Heart right ventricle (tissue), 16 donors: ENCODE measurements at places on chromosomes 13 and 19. TPM values are rescaled to one million over a fixed set of nuclear protein-coding genes. Genes with fewer than 3 reads are reported as not detected.

DNA sequence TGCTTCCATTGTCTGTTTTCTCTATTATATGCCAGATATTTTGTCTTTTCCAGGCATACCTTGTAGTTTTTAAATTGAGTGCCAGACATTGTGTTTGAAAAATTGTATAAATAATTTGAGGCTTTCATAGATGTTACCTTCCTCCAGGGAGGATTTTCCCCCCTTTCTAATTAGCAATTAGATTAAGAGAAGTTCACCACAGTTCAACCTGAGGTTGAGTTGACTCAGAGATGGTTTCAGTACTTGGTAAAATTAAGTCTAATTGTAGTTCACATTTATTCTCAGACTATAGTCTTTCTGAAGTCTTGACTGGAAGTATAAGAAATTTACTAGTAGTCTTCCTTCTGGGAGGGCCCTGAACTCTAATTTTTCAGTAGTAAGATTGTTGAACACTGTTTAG is 104.1 kb upstream of the SCEL start:
- no peaks in the 10 kb centered on the region for H3K27me3 ChIP-seq
- H3K36me3 ChIP-seq = no peaks in the 10 kb centered on the region
- no peak for DNase-seq
- H3K4me1 ChIP-seq = no peaks in the 10 kb centered on the region
- no peak overlapping the region for H3K4me3 ChIP-seq
- H3K27ac ChIP-seq = no peak overlapping the region

DNA sequence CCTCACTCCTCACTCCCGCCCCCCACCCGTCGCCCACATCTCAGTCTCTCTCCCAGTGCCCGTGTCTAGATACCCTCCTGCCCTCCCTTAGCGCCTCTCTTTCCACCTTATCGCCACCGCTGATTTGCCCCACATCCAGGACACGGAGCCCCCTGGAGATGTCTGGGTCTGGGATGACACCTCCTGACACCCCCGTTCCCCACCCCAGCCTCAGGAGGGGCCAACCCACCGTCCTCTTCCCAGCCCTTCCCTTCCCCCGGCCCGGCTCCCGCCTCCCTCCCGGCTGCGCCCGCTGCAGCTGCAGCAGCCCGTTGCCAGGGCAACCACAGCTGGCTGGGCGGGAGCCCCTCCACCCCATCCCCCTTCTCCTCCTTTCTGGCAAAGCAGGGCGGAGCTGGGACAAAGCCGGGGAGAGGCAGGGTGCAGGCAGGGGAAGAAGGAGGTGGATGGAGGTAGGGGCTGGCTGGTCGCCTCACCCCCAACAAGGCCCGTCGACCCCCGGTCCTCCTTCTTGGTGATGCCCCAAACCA is 13.5 kb downstream of the DPF1 start:
- H3K4me3 ChIP-seq = no peak overlapping the region
- peaks cover 22% of the 10 kb centered on the region for H3K36me3 ChIP-seq
- DNase-seq = peak; percentile 62
- H3K27me3 ChIP-seq = peaks cover 29% of the 10 kb centered on the region
- H3K27ac ChIP-seq = peak overlapping the region; percentile 85
- peaks cover 22% of the 10 kb centered on the region for H3K4me1 ChIP-seq

The PGLYRP1 gene
- 0.81 TPM for total RNA-seq

DNA sequence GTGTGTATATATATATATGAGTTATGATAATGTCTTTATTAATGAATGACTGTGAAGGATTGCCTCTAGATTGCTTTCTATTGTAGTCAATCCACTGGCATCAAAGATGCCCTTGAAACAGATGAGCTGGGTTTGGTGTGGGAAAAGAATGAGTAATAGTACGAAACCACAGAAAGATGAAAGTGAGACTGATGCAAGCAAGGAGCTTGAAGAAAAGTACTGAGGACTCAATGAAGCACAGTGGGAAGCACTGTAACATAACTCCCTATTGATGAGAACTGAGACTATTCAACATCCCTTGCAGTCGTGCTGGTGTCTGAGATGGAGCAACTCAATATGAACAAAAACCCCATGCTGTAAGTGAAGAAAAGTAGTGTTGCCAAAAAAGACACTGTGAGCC is 1794.2 kb downstream of the SLITRK5 start:
- DNase-seq = no peak
- H3K36me3 ChIP-seq = no peaks in the 10 kb centered on the region
- H3K27me3 ChIP-seq = no peaks in the 10 kb centered on the region
- no peak overlapping the region for H3K4me3 ChIP-seq

GRCh38 chr13:110070046-110070445 is 236.9 kb downstream of the COL4A1 start:
- no peaks in the 10 kb centered on the region for H3K4me1 ChIP-seq
- no peak overlapping the region for H3K4me3 ChIP-seq
- no peak for DNase-seq

DNA sequence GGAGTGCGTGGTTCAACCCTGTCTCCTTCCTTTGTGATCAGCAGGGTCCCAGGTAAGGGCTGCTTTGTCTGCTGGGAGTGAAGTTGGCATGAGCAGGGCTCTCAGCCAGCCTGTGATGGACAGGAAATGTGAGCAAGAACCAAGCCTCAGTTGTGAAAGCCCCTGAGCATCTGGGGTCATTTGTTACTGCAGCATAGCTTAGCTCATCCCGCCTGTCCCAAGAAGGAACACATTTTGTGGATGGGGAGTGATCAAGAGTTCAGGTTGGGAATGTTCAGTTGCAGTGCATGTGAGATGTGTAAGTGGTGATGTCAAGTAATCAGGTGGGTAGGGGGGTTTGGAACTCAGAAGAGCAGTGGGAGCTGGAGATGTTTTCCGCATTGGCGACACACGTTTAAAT is 152.4 kb downstream of the DPF1 start:
- H3K27me3 ChIP-seq = no peaks in the 10 kb centered on the region
- H3K4me3 ChIP-seq = no peak overlapping the region
- DNase-seq = no peak
- H3K4me1 ChIP-seq = no peaks in the 10 kb centered on the region
- no peak overlapping the region for H3K27ac ChIP-seq

- no peaks in the 10 kb centered on the region for H3K27me3 ChIP-seq
- no peaks in the 10 kb centered on the region for H3K36me3 ChIP-seq
- peaks cover 16% of the 10 kb centered on the region for H3K4me1 ChIP-seq
- H3K4me3 ChIP-seq = no peak overlapping the region
- H3K27ac ChIP-seq = no peak overlapping the region
Measured at GRCh38 chr13:110047496-110047895, 259.5 kb downstream of the COL4A1 start.

DNA sequence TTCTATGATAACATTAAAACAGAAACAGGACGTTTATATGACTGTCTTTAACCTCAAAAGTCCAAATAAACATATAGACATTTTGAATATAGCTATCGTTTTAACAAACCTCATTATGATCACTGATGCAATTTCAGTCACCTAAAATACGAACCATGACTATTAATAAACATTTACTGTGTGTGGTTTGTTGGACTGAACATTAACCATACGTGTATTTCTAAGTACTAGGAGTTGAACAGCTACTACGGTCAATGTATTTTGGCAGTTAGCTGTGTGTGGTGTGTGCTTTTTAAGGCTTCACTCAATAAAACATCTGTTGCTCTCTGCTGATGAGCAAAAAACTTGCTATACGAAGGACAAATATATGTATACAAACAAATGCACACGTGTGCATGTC is 281.4 kb downstream of the ABCC4 start:
- no peak overlapping the region for H3K4me3 ChIP-seq
- H3K36me3 ChIP-seq = no peaks in the 10 kb centered on the region
- DNase-seq = no peak

The KASH5 gene
- not detected for total RNA-seq

- no peak for DNase-seq
- peak overlapping the region; percentile 84 for H3K27ac ChIP-seq
- no peaks in the 10 kb centered on the region for H3K27me3 ChIP-seq
- H3K4me3 ChIP-seq = no peak overlapping the region
Measured at GRCh38 chr19:38642176-38642575, 5.3 kb upstream of the ACTN4 start.

DNA sequence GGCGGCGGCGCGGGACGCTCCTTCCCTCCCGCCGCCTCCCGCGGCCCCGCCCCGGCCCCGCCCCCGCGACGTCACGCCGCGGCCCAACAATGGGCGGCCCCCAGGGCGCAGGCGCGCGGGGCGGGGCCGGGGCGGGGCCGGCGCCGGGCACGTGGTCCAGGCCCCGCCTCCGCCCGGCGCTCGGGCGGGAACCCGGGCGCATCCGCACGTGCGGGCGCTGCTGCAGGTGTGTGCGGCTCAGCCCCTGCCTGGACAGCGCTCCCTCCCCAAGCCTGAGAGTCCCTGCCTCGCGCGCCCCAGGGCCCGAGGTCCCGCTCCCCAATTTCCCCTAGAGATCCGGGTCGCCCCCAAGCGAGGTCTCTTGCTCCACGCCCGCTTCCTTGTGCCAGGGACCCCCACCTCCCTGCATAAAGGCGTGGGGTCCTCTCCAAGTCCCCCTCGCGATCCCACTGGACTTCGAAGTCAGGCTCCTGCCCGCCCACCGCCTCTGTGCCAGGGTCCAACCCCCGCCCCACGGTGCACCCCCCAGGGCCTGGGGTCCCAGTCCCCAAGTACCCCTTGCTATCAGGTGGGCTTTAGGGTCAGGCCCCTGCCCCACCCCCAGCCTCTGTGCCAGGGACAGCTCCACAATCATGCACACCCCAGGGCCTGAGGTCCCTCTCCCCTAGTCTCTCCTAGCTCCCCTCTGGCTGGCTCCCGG is at the start of gene MEX3D:
MEX3D (minus strand) TSS at position 6 of the 700 bp plus-strand sequence. CDS start 267 bp downstream, outside the sequence.
- peaks cover 3% of the 10 kb centered on the region for H3K4me1 ChIP-seq
- H3K36me3 ChIP-seq = no peaks in the 10 kb centered on the region
- peak; percentile 86 for DNase-seq
- H3K27ac ChIP-seq = peak within 1 kb of the TSS; percentile 66
- H3K27me3 ChIP-seq = no peaks in the 10 kb centered on the region

- H3K36me3 ChIP-seq = no peaks in the 10 kb centered on the region
- no peak overlapping the region for H3K4me3 ChIP-seq
- H3K27ac ChIP-seq = no peak overlapping the region
- no peaks in the 10 kb centered on the region for H3K27me3 ChIP-seq
Measured at GRCh38 chr13:111232191-111232590, 88.3 kb upstream of the TEX29 start.

DNA sequence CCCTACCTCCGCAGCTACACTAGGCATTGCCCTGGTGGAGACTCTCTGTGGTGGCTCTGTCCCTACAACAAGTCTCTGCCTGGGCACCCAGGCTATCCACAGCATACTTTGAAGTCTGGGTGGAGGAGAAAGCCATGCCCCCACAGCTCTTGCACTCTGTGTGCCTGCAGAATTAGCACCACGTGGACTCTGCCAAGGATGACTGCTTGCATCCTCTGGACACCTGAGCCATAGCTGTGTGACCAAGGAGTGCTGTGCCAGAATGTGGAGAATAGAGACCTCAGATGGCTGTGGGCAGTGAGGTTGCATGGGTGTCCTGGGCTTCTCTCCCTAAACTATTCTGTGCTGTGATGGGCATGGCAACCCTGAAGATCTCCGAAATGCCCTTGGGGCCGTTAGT is 21.2 kb upstream of the MCF2L start:
- no peak for DNase-seq
- H3K36me3 ChIP-seq = no peaks in the 10 kb centered on the region
- H3K4me3 ChIP-seq = no peak overlapping the region
- no peak overlapping the region for H3K27ac ChIP-seq
- no peaks in the 10 kb centered on the region for H3K4me1 ChIP-seq

The UBXN6 gene
- 104 TPM for total RNA-seq

The ELSPBP1 gene
- total RNA-seq = not detected

- H3K27ac ChIP-seq = no peak overlapping the region
- DNase-seq = no peak
- H3K4me1 ChIP-seq = no peaks in the 10 kb centered on the region
- no peak overlapping the region for H3K4me3 ChIP-seq
- no peaks in the 10 kb centered on the region for H3K36me3 ChIP-seq
Measured at GRCh38 chr13:84136582-84136981, 254.3 kb upstream of the SLITRK1 start.

GRCh38 chr19:6048793-6049405 is 61.4 kb downstream of the RFX2 start:
- no peak overlapping the region for H3K4me3 ChIP-seq
- H3K27me3 ChIP-seq = no peaks in the 10 kb centered on the region
- no peaks in the 10 kb centered on the region for H3K36me3 ChIP-seq
- peak; percentile 78 for DNase-seq
- peaks cover 13% of the 10 kb centered on the region for H3K4me1 ChIP-seq
- no peak overlapping the region for H3K27ac ChIP-seq

DNA sequence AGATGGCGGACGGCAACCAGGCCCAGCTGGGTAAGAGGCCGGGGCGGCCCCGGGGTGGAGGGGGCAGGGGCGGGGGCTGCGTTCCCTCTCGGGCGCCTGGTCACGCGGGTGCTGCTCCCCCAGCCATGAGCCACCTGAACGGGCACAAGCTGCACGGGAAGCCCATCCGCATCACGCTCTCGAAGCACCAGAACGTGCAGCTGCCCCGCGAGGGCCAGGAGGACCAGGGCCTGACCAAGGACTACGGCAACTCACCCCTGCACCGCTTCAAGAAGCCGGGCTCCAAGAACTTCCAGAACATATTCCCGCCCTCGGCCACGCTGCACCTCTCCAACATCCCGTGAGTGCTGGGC is 11.1 kb downstream of the PTBP1 start:
- DNase-seq = no peak
- H3K36me3 ChIP-seq = peaks cover 94% of the 10 kb centered on the region
- no peaks in the 10 kb centered on the region for H3K27me3 ChIP-seq
- peaks cover 8% of the 10 kb centered on the region for H3K4me1 ChIP-seq
- H3K4me3 ChIP-seq = no peak overlapping the region

The PRODH2 gene
- not detected for total RNA-seq

- H3K27ac ChIP-seq = peak within 1 kb of the TSS; percentile 39
- peaks cover 10% of the 10 kb centered on the region for H3K36me3 ChIP-seq
Measured at GRCh38 chr19:44447916-44448674, at the start of gene ZNF229. ZNF229 (minus strand) TSS chr19:44448472; CDS start chr19:44442847, 5,625 bp downstream.

The CDX2 gene
- not detected for total RNA-seq

The KIR3DL2 gene
- total RNA-seq = not detected

DNA sequence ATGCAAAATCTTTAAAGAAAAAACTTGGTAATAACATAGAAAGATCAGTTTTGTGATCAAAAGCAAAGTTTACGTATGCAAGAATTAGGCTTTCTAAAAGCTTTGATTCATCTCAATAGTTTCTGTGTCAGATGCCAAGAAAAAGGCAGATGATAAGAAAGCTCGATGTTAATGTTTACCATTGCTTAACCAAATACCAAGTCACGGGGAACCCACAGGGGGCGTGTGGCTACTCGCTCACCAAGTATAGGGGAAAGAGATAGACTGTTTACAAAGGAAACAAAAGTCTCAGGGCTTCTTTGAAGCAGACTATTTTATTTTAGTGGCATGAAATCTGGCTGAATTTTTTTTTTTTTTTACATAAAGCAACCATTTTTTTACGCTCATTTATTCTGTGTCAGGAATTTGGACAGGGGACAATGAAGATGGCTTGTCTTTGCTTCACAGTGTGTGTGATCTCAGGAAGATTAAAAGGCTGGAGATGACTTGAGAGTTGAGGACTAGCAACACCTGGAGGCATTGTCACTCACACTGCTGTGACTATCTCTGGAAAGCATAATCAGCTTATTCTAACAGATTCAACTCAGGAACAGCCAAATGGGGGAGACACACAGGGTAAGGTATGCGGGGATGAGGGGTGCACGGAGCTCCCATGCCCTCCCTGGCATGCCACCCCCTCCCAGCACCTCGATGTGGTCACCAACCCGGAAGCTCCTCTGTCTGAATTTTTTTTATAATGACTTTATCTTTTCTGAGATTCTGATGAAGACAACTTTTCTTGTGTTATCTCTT is 24.9 kb downstream of the RCBTB1 start:
- no peak for DNase-seq
- H3K27ac ChIP-seq = peak overlapping the region; percentile 59
